ENCODE measurements at places on chromosomes 5 and 9.

DNA sequence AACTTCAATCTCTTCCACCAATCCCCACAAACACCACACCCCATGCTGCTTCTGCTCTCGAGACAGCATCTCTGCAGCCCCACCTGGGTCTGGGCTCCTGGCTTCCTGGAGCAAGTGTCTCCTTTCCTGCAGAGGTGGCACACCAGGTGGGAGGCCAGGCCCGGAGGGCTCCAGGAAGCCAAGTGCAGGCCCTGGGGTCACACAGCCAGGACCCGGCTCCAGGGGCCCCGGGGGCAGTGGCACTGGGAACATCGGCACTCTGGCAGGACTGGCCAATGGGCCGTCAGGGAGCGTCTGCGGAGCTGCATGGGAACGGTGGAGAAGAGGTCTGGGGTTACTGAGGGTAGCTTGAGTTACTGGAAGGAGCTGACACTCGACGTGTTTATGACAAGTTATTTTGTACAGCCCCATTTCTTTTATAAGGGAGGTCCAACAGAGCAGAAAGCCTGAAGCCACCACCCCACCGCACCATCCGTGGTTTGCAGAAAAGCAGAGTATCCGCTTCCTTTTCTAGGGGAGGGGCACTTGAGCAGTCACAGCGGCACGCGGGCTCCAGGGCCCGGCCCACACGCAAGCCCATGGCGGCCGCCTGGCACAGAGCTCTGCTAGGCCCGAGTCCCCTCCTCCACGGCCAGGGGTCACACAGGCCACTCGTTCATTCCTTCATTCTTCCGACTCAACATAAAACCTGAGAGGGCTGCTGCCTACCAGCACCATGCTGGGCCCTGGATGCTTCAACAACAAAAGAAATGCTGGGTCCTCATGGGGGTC lies 14.6 kb upstream of the INPP5E start:
- no peak for DNase-seq

GRCh38 chr9:28934111-28934510 lies 1360.8 kb upstream of the C9orf72 start:
- DNase-seq, result no peak

GRCh38 chr9:79684711-79685575 lies 113.2 kb downstream of the TLE4 start:
- DNase-seq, result no peak

DNA sequence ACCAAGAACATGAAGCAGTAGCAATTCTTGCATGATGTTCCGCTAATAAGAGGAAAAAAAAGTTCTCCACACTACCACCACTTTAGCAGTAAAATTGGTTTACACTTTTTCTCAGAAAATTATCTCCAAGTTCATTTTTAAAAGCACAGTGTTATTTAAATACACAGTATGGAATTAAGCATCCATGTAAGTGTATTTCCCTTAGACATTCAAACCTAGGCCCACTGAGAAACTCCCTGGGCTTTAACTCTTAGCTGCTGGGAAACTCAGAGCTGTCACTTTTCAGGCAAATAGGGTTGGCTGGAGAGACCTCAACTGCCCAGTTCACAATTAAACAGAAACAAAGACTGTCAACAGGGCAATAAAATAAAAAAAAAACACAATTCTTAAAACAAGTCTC lies 2.7 kb downstream of the GNAQ start:
- no peak for DNase-seq

DNA sequence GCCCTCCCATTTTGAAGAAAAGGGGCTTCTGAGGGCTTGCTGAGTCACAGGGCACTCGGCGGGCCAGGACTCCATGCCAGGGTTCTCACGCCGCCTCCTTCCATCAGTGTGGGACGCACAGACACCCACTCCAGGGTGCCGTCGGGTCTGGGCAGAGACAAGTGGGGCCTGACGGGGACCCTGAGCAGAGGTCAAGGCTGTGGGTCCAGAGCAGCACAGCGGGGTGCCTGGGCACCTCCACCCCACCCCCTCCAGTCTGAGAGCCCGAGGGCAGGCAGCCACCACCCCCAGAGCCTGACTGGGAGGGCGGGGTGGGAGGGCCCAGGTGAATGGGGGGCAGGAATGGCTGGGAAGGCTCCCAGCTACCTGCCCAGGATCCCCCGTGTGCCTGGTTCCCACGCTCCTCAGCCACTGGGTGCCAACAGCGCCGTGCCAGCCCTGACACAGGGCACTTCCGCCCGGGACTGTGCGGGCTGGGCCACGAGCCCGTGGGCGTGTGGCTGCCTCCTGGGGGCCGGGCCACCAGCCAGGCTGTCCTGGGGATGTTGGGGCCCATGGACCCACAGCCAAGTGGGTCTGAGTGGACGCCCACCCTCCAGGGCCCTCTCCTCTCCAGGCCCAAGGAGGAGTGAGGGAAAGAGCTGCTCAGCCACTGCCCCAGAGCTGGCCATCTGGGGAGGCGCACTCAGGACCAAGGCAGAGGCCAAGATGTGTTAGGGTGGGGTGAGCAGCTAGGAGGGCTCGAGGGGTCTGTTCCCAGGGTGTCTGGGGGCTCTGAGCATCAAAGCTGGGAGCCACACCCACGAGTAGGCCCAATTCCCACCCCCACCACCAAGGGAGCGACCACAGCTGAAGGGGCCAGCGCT lies 10.1 kb upstream of the NRARP start:
- DNase-seq, result no peak

DNA sequence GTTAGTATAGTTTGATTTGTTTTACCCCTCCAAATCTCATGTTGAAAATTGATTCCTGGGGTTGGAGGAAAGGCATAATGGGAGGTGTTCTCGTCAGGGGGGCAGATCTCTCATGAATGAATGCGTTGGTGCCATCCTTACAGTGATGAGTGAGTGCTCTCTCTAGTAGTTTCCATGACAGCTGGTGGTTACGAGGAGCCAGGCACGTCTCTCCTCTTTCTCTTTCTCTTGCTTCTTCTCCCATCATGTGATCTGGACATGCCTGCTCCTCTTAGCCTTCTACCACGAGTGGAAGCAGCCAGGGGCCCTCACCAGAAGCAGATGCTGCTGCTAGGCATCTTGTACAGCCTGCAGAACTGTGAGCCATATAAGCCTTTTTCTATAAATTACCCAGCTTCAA lies 454.1 kb downstream of the EFNA5 start:
- DNase-seq, result no peak

DNA sequence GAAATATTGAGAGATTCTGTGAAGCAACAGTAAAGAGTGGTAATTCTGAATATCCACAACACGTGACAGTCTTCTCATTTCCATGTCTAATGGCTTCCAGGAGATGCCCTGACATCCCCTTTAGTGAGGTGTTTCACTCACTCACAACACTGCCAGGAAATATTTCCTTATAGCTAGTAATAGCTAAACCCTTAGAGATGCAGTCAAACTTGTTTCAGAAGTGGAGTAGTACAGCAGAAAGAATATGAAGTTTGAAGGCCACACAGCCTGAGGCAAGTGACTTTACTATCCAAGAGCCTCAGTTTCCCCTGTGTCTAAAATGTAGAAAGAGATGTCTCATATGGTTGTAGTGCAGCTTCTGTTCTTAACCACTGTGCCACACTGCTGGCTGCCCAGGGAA lies 139.2 kb downstream of the CDK5RAP2 start:
- no peak for DNase-seq

DNA sequence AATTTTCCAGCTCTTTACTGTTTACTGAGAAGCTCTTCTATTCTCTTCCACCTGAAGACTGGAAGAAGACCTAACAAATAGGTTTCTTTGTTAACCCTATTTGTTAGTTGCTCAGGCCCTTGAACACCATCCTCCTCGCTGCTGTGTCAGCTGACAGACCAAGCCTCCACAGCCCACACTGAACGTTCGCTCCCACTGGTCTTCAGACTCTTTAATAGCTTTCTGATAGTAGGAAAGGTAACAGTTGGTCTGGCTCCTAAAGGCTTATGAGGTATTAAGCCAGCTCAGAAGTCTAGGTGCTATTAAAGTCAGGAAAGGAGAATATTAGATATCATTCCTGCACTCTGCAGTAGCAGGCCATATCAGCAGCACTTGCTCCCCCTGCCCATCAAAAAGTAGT lies 23.3 kb upstream of the F2R start:
- DNase-seq, result no peak

DNA sequence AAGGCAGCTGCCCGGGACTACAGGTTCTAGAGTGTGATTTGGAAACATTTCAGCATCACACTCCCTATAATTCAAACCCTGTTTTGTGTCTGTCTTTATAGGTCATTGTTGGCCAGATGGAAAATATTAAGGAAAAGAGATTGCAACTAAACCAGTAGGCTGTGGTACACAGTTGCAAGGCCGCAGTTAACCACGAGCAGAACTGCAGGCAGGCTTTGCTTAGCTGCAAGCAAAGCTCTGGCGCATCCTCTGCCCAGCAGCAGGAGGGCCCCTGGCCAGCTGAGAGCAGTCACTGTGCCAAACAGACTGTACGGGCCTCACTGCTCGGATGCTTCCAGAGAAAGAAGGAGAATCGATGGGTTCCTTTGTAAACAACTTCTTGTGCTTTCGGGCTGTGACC lies 204.5 kb downstream of the DENND1A start:
- DNase-seq, result peak; percentile 13

GRCh38 chr9:93045521-93045920 lies 13.0 kb upstream of the SUSD3 start:
- no peak for DNase-seq

DNA sequence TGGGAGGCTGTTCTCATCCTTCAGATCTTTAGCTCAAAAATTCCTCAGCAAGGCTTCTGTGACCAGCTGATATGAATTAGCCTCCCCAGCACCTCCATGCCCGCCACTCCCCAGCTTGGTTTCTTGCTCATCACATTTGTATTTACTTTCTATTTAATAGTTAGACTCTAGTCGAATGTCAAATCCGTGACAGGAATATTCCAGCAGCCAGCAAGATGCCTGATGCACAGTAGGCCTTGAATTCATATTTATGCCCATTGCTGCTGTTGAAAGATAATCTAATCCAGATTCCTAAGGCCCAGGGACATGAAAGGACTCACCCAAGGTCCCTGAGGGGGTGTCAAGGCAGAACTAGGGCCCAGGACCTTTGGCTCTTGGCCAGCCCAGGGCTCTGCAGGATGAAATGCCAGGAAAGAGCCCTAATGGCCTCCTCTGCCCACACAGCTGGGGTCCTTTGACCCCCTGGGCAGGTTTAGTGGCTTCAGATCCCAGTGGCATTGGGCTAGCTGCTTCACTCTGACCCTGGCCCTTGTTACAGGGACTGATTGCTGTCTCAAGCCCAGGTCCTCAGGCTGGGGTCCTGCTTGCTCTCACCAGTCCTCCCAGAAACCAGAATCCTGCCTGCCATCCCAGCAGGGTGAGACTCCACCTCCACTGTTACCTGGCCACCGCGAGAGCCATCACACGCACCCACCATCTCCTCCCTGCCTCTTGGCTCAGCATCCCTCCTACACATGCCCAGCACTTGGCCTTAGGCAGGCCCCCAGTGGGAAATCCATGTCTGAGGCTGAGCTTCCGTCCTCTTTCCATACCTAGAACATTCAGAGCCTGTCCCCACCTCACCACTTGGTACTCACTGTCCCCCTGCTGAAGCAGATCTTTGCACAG lies 7.3 kb downstream of the CSF1R start:
- no peak for DNase-seq
